NCI-H524 treated with DMSO at 0.1 percent for 48 hours (cell line): ENCODE measurements at places on chromosomes 1 and 21.
A peak's percentile ranks its signal among the peaks of the same experiment; 100 is the strongest.

GRCh38 chr1:38456531-38456876, 403.1 kb downstream of the RRAGC start:
- DNase-seq, result peak; percentile 77

GRCh38 chr1:18948913-18949685, 7.4 kb downstream of the IFFO2 start:
- no peak for DNase-seq

- DNase-seq, result no peak
These were observed 40.5 kb downstream of the SLC5A9 start for GRCh38 chr1:48263041-48263440.

DNA sequence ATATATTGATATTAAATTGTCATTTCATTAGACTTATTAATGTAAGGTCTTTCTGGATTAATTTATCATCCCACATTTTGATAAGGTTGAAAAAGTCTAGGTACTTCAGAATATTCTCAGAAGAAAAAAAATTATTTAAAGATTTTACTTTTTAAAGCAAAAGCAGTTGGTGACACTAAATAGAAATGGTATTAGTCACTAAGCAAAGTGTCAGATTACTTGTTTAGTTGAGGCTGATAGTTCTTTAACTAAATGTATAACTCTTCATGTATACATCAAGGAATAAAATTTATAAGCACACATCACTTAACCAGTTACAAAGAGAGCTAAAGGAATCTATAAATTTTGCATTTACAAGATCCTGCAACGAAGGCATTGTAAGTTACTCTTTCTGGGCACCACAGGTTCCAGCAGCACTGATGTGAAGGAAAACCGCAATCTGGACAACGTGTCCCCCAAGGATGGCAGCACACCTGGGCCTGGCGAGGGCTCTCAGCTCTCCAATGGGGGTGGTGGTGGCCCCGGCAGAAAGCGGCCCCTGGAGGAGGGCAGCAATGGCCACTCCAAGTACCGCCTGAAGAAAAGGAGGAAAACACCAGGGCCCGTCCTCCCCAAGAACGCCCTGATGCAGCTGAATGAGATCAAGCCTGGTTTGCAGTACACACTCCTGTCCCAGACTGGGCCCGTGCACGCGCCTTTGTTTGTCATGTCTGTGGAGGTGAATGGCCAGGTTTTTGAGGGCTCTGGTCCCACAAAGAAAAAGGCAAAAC, 101.1 kb downstream of the ADARB1 start:
- DNase-seq, result no peak

- DNase-seq, result no peak
These were observed 210.4 kb downstream of the HIVEP3 start for GRCh38 chr1:41708332-41708731.

- no peak for DNase-seq
These were observed 83.2 kb upstream of the HOOK1 start for GRCh38 chr1:59731591-59731990.

DNA sequence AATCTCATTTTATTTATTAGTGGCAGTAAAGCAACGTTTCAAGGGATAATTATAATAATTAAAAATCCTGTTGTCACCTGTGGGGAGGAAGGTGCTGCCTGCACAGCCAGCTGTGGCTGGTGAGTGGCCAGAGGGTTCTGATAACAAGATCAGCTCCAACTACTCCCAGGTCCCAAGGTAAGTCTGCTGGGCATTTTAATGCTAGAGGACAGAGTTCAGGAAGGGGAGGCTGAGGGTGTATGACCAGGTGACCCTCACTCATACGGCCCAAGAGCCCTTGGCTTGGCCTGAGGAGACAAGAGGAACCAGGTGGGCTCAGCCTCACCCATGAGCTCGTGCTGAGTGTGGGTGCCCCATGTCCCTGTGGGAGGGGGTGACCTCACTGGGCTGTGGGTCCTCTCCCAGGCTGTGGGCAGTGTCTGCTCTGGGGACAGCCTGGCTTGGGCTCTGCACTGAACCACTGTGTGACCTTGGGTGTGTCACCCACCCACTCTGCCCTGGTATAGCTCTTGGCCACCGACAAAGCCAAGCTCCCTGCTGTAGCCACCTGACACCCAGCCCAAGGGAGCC, 223.8 kb downstream of the PTPRU start:
- no peak for DNase-seq

DNA sequence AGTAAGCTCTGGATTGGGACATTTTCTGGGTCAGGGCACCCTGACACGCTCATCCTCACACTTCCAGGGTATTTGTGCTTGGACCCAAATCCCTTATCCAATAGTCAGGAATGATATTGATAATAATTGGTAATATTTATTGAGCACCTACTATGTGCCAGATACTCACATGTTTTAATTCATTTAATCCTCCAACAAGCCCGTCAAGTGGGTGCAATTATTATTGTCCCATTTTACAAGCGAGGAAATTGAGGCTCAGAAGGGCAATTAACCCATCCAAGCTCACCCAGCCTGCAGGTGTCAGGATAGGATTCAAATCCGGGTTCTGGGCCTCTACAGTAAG, 11.4 kb upstream of the PADI3 start:
- no peak for DNase-seq

DNA sequence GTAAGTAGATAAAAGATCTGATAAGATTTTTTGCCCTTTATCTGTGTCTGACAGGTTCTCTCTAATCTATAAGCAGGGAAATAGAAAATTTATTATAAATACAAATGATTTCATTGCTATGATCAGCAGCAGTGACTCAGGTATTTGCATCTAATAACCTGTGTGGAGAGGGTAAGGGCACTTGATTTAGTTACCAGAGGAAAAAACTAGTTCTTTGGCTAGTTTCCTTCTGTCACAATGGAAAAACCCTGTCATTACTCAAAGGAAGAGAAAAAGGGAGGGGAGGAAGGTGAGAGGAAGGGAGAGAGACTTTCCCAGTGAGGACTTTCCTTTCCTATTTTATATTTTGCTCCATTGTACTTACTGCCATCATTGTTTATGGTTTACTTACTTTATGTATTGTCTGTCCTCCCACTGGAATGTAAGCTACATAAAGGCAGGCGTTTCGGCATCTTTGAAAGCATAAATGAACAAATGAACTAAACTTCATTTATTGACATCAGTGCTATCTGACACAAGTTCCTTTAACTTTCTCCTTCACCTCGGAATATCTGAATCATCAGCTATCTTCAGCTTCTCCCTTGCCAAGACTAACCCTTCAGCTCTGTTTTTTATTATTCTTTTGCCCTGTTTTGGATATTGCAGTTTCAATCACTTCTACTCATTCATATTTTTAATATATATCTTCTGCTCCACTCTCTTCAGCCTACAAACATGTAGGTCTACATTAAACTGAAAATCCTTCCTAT, 34.9 kb downstream of the WDR3 start:
- no peak for DNase-seq

- DNase-seq, result peak; percentile 7
These were observed 2.2 kb downstream of the CACNA1E start for GRCh38 chr1:181485287-181486097.

DNA sequence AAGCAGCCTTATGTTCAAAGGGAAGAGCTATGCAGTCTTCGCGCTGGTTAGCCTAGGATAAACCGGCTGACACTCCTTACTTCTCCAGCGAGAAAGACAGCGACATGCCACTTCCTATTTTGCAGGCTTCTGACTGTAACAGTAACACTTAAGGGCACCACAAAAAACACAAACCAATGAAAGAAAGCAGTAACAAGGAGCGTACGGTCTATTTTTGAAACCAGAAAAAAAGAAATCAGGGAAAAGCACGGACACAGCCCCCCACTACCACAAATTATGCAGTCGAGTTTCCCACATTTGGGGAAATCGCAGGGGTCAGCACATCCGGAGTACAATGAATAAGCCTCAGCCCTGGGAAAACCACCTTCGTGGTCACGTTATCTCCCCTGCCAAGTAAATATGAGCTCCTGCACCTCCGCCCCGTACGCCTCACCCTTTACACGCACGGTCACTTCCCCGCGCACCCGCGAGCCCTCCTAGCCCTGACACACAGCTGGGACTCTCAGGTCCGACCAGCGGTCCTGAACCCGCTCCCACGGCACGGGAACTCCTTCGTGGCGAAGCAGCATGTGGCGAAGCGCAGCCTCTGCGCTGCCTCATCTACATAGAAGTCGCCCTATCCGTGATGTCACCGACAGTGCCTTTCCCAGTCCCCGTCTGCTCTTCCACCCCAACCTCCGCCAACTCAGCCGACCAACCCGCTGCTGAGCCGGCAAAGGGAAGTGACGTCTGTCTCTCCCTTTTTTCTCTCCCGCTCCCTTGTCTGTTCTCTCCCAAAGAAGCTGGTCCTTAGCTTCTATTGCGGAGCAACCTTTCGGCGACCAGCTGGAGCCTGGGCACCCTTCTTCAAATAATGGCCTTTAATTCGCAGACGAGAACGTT, 40.9 kb upstream of the PPIAL4F start:
- DNase-seq, result no peak

- DNase-seq, result no peak
These were observed 19.9 kb downstream of the CLDN17 start for GRCh38 chr21:30146558-30147282.

- no peak for DNase-seq
These were observed 956 bp downstream of the CPLANE2 start for GRCh38 chr1:16235944-16236510.

DNA sequence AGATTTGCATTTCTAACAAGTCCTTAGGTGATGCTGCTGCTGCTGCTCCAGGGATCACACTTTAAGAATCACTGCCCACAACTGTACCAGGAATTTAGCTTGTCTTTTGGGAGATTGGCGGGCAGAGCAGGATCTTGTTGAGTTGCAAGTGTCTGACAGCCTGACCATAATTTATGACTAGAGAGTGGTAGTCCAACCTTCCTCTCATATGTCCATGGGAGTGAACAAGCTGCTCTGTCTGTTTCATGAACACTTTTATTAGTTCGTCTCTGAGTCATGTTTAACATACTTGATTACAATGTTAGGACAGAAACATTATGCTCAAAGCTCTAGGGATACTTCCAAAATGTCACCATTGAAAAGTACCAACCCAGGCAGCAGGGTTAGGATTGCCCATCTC, 169.6 kb downstream of the TGFB2 start:
- DNase-seq, result no peak

DNA sequence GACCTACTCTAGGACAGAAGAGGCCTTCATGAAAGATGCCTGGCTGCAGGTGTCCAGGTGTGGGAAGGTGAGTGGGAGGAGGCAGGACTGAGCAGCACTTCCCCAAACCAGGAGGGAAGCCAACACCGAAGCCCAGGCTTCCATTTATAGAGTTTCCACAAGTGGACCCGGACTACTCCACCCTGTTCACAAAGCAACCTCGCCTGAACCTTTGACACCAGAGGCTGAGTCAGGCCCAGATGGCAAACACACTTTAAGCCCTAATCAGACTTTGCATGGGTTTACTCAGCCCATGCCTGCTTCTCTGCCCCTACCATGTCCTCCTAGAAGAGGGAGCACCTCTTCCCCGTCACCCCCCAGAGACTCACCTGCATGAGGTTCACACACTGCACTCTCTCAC, 14.0 kb downstream of the PRR9 start:
- no peak for DNase-seq

GRCh38 chr1:92544756-92545165, 58.0 kb upstream of the GFI1 start:
- DNase-seq, result no peak

DNA sequence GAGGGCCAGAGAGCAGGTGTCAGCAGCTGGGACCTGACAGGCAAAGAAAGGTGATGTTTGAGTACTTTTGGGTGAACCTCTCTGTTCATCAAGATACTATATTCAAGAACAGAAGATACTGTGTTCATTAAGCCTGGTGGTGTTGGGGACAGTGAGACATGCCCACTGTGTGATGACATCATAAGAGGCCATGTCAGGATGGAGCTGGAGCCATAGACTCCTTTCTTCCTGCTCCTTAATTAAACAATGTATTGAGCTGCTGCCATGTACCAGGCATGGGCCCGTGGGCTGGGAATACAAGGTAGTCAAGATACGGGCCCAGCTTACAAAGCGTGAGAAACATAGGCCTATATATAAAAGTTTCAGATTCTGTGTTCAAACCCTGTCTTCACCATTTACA, 435.4 kb downstream of the RPS6KC1 start:
- DNase-seq, result no peak

DNA sequence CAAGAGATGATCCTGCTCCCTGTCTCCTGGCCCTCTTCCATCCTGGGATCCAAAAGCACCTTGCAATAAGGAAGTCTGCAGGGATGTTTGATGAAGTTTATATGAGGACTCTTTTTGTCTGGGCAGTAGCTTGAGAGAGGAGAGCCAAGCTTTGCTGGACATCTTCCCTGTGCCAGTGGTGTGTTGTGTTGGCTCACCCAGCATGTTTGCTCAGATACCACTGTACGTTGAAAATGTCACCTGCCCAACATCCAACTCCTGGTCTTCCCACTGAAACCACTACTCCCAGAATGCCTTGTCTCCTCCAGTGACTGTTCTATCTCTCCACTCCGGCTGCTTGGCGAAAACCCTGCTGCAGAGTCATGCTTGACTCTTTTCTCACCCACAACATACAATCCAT, 12.8 kb downstream of the CDK18 start:
- DNase-seq, result no peak

- DNase-seq, result no peak
These were observed 127.9 kb downstream of the CLIC6 start for GRCh38 chr21:34796518-34797200.

- no peak for DNase-seq
These were observed 79.4 kb upstream of the RRP15 start for GRCh38 chr1:218205721-218206120.

DNA sequence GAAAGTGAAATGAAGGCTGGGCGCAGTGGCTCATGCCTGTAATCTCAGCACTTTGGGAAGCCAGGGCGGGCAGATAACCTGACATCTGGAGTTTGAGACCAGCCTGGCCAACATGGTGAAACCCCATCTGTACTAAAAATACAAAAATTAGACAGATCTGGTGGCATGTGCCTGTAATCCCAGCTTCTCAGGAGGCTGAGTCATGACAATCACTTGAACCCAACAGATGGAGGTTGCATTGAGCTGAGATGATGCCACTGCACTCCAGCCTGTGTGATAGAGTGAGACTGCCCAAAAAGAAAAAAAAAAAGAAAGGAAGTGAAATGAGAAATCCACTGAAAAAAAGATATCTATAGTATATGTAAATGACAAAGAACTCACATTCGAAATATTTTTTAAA, 439.9 kb downstream of the DISC1 start:
- peak; percentile 58 for DNase-seq

DNA sequence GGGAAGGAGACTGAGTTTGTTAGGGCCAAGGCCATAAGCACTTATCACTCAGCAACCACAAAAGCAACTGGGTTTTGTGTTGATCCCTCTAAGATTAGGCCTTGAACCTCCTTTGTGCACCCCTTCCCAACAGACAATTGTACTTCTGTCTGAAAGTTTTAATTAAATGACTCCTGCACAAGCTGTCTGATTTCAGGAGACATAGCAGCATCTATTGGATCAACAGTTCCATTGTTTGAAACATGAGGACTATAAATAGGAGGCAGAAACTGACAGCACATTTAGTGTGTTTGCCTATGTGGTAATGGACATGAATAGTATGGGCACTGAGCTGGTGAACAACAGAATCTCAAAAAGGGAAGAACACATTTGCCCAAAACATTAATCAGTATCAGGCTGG, 167.3 kb upstream of the KCNJ6 start:
- no peak for DNase-seq

- no peak for DNase-seq
These were observed 50.2 kb upstream of the BCL9 start for GRCh38 chr1:147491098-147491497.

GRCh38 chr1:26288311-26288941, 8.5 kb downstream of the SH3BGRL3 start:
- DNase-seq, result no peak

GRCh38 chr1:221035662-221036153, 156.5 kb downstream of the HLX start:
- no peak for DNase-seq

GRCh38 chr1:55635856-55636255, 420.7 kb upstream of the USP24 start:
- no peak for DNase-seq
